ENCODE measurements at places on chromosomes 11 and 22.
A peak's percentile ranks its signal among the peaks of the same experiment; 100 is the strongest.

GRCh38 chr22:44127356-44127755 is 53.4 kb upstream of the PARVG start:
- DNase-seq = no peak

- DNase-seq = no peak
These were observed 130.1 kb downstream of the TRPC6 start for GRCh38 chr11:101453682-101454081.

DNA sequence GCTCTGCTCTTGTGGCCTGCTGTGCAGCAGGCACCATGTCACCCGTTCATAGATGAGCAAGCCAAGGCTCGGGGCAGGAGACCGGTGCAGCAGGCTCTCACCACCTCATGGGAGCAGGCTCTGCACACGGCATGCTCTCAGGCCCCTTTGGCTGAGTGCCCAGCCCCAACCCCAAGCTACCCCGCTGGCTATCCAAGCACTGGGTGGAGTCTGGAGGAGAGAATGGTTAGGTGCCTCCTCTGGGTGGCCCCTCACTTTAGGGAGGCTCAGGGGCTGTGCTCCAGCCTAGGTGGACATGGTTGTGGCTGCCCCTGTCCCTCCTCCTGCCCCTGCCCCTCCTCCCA is 199.9 kb downstream of the IGLL1 start:
- no peak for DNase-seq

- DNase-seq = no peak
These were observed 8.5 kb downstream of the P2RY6 start for GRCh38 chr11:73280626-73281025.

DNA sequence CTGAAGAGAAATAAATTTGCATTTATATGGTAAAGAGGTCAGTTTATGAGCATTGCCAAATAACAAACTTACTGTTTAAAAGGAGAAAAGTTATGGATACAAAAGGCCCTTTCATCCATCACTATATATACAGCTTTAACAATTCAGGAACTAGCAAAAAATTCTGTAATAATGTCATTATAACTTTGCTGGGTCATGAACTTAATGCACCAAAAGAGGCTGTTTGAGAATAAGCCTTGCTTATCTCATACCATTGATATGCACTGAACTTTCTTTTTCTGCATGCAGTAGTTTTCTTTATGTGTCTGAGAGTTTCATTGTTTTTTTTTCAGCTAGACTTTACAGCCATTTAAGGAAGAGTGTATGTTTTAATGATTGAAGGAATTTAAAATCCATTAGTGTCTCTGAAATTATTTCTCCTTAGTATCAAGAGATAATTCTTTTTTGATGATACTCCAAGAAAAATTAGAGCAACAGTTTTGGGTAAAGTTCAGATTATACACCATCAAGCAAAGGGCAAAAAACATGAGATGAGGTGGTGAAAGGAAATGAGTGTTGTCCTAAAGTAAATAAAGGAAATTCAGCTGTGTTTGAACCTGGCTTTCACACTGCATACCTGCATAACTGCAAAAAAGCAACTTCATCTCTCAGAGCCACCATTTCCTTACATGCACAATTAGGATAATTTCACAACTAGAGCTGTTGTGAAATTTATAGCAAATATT is 188.2 kb upstream of the ANO3 start:
- no peak for DNase-seq

DNA sequence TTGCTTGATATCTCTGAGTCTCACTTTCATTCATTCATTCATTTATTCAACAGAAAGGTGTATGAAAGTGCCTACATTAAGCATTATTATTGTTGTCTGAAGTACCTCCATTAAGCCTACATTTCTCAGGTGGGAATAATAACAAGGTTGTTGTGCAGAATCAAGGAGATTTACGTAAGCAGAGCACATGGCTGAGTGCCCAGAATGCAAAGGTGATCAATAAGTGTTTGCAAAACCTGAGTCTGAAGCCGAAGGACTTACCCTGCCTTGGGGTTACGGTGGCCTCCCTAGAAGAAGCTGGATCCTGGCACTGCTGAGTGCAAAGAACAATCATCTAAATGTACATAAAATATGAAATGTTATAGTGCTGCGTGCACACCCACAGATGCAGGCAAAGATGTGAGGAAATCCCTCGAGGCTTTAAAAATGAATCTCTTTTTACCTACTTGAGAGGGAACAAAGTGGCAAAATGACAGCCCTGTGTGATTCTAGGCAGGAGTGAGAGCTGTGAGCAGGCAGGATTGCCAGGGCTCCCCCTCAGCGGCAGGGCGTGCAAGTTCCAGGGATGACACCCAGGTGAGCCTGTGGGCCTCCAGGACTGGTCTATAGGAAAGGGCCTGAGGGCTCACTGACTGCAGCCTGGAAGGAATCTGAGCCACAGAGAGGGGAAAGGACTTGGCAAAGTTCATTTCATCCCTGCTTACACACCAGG is 133.1 kb upstream of the TBCEL start:
- no peak for DNase-seq

DNA sequence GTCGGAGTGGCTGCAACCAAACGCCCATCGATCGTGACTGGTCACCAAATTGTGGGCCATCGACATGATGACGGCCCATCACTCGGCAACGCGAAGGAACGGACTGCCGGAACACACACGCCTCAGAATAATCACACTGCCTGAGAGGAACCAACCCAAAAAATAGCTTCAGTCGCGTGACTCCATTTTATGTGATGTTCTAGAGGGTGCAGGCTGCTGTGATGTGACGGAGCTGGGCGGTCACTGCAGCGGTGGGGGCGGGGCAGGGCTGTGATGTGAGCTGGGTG is 174.6 kb downstream of the CTTN start:
- no peak for DNase-seq

DNA sequence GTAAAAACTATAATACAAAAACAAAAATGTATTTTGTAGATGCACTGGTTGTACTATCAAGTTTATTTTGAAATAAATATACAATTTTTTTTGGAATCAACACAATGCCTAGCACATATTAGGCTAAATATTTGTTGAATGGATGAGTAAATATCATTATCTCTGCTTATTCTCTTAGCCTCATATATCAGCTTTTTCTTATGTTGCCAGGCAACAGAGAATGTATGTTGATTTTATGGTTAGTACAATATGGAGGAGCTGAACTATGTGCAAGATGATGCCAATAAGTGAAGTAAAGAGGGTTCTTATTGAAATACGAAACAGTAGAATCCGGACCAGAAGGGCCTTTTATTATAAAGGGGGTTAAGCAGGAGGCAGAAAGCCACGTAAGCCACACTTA is 94.9 kb downstream of the FAR1 start:
- no peak for DNase-seq

GRCh38 chr11:7617032-7617431 is 56.3 kb downstream of the CYB5R2 start:
- DNase-seq = no peak

DNA sequence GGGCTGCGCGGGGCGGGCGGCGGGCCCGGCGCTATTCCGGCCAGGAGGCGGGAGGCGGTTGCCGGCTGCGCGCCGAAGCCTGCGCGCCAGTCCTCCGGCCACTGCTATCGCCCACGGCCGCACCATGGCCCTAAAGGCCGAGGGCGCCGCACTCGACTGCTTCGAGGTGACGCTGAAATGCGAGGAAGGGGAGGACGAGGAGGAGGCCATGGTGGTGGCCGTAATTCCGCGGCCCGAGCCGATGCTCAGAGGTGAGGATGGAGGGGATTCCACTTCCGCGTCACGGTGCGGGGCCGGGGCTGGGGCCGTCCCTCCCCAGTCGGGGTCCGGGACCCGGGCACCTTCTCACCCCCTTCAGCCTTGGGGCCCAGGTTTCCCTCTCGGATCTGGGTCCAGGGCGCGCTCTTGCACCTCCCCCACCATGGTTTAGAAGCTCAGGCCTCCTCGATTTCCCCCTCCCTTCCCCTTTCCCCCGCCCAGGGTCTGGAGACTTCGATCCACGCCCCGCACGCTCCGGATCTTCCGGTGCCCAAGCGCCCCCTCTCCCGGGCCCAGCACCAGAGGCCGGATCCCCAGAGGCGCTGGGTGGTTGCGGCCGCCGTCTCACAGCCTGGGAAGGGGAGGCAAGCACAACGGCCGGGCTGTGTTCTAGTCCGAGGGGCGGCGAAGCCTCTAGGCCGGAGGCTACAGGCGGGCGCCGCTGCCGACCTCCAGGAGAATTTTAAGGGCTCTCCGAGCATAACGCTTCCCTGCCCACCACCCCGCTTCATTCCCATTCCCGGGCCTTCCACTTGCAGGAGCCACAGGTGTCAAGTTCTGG is 517 bp downstream of the SPINDOC start:
- no peak for DNase-seq

- no peak for DNase-seq
These were observed 14.5 kb upstream of the PHLDA2 start for GRCh38 chr11:2943711-2944118.

DNA sequence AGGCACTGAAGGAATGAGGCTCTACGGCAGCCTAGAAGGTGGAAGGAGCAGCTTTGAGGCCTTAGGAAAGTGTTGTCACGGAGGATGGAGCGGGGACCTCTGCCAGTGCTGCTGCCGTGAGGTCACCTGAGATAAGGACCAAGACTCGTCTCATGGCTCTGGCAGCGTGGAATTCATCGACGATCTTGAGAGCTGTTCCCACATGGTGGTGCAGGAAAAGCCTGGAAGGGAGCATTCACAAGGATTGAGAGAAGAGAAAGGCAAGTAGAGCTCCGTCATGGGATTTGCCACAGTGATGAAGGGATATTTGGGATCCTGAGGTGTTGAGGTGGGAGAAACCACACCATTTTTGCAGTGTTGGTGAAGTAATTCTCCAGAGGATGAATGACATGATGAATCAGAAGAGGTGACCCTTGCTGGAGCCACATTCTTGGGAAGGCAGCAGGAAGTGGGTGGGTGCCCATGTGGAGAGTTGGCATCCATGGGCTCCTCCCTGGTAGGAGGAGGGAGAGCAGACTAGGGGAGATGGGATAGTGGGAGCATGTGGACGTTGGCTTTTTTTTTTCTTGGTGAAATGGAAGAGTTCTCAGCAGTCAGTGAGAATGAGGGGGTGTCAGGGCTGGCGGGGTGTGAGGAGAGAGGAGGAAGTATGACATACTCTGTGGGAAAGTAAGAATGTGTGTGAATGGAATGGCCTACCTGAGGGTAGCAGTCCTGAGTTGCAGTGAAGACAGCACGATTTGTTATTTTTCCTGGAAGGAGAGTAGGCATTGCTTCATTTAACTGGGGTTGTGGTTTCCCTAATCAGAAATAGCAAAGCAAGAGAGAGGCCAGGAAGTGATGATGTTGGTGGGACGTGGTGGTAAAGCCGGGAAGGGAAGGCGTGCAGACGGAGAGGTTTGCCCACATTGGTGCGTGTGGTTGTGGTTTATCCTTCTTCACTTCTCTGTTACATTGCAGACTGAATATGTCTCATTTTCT is 11.1 kb downstream of the PPP6R3 start:
- no peak for DNase-seq

DNA sequence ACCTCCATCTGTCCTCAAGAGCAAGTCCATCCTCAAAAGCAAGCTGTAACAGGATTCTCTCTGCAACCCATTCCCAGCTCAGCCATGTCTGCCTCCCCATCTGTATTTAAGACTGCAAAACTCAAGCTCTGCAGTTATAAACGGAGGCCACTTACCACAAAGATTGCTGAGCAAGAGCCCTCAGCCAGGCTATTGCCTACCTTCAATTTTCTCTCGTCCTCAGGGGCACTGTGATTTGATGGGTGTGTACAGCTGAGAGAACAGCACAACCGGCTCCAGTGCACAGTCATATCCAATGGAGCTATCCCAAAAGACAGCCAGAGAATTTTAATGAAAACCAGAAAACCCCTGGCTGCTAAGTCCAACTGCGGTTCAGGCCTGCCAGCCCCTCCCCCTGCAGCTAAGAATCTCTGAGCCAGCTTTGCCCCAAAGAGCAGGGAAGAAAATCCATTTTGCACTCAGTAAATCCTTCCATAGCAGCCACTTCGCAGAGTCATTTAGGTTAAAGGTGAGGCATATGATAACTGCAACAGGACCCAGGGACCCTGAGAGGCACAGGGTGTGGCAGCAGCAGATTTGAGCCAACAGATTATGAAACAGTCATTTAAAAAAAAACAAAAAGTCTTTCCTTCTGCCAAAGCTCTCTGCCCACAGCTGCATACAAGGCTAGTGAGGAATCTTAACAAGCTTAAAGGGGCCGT is 37.6 kb downstream of the RAB30 start:
- DNase-seq = peak; percentile 83

- DNase-seq = no peak
These were observed 16.1 kb upstream of the ARHGEF17 start for GRCh38 chr11:73291781-73292524.

- DNase-seq = peak; percentile 6
These were observed 349.9 kb downstream of the CNTN5 start for GRCh38 chr11:99370549-99371216.

DNA sequence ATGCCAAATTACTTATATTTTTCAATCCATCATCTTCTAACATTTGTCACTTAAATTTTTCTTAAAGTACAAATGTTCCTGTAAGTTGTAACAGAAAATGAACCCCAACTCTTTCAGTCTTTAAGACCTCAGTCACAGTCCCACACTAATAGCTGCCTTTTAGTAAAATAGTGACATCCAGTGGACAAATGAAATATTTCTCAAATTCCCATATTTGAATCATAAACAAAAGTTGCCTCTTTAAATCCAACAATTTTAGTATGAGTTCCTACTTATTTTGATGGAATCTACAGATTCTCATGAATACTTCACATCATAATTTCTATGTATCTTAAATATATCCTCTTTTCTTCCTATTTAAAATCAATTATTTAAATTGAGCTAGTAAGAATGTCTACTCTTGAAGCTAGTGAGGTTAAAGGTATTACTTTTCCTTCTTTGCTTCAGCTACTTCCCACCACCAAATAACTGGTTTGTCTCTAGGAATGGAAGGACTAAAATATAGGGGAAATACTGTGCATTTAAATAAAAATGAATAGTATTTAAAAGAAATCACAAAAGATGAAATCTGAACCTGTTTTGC is 9.2 kb downstream of the LIN7C start:
- DNase-seq = no peak

DNA sequence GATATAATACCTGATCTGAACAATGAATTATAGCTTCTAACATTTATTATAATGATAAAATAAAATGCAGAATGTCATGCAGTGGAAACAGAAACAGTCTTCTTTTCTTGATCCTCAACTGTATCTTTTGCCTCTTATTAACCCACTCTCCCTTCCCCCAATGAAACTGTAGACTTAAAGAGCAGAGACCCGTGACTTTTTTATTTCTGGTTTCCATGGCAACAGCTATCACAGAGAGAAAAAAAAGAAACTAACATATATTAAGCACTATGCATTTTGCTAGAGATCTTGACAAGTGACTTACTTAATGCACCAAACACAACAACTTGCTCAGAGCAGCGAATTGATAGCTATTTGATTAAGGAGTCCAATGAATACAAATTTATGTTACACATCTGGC is 69.3 kb downstream of the RAB38 start:
- DNase-seq = no peak
